Activated CD4-positive, alpha-beta T cell treated with anti-CD3 and anti-CD28 coated beads for 48 hours (primary cell): ENCODE measurements at places on chromosomes 12 and 14.

DNA sequence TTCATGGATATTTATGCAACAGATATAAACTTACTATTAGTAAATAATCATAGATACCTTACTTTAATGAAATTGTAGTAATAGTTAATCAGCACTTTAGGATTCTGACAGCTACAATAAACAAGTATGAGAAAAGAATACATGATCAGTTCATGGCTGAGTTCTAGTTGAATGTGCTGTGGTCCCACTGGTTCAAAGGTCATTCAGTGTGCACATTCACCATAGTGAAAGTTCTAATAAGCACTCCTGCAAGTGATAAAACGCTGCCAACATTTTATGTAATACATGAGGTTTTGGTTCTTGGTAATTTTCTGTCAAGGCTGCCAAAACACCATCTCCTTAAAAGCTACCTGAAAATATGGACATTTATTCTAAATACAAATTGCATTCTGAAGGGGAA, 92.6 kb downstream of the NUMB start:
- DNase-seq, result no peak

DNA sequence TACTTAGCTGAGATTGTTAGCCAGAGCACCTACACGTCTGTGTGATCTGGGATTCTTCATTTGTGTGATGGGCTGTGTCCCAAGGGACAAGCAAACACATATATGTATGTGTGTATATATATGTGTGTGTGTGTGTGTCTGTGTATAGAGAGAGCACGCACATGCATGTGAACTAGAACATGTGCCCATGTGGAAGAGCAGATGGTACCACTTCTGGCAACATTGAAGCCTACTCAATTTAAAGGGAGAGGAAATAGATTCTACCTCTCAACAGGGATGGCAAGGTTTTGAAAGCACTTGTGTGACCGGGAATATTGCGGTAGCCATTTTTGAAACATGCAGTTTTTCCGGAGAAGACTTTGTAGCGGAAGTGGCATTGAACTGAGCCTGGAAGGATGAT, 1.4 kb downstream of the TOMM20L start:
- no peak for DNase-seq

DNA sequence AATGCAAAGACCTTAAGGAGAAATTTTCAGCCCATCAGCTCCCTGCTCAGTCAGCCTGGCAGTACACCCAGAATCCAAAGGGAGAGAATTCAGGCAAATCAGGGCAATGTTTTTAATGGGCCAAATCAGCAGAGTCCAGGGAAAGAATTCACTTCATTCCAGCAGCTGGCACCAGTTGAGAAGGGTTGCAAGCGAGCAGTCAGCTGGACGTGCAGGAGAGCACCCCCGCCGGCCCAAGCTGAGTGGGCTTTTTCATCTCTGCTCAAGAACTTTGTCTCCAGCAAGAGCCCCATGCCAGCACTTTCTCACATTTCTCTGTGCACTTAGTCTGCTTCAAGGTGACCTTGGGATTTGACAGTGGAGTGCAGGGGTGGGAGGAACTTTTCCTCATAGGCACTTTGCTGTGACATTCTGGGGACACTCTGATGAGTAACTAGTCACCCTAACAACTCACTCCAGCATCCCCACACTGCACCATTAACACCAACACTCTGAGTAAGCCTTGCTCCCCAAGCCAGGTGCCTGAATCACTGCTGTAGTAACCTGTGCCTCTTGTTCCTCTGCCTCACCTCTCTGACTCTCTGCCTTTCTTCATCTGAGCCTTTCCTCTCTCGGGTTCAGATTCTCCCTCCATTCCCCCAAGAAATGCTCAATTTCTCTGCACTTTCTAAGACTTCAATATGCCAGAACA, 2.2 kb downstream of the ENDOU start:
- no peak for DNase-seq

GRCh38 chr14:70934502-70935134, 27.4 kb downstream of the PCNX1 start:
- DNase-seq, result no peak

DNA sequence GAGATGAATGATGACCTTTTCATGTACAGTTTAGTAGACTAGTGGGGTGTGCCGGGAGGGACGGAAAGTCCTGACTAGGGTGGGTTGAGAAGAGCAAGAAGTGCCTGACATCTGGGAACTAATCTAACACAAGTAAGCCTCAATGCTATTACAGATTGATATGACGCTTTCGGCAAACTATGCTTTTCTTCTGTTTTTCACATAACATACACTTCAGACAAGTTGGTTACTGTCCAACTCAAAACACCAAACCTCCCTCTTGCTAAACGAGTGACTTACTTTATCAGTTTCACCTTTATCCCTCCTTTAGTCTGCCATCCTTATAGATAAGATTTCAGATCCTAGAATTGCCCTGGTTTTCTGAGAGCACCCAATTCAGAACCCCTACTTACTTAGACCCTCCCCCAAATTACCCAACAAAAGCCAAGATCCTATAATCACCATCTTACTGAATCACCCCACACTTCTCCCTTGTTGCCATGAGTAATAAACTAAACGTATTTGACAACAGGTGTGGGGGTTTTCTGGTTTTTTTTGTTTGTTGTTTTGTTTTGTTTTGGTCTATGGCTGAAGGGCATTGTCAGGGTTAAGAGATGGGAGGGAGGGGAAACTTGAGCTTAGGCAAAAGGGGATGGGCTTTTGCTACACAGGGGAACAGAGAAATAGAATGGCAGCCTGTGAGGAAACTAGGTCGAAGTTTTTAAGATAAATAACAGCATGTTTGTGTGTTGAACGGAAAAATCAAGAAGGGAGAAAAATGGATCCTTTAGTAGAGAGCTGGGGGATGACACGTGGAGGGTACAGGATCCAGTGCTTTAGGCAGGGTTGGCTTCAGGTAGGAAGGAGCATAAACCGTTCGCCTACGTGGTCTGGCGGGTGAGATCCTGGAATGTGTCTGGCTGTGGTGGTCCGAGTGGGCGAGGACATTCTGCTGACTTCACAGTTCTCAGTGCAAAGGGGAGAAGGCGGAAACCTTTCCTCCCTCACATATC, 6.1 kb upstream of the PSMA3 start:
- peak; percentile 16 for DNase-seq

DNA sequence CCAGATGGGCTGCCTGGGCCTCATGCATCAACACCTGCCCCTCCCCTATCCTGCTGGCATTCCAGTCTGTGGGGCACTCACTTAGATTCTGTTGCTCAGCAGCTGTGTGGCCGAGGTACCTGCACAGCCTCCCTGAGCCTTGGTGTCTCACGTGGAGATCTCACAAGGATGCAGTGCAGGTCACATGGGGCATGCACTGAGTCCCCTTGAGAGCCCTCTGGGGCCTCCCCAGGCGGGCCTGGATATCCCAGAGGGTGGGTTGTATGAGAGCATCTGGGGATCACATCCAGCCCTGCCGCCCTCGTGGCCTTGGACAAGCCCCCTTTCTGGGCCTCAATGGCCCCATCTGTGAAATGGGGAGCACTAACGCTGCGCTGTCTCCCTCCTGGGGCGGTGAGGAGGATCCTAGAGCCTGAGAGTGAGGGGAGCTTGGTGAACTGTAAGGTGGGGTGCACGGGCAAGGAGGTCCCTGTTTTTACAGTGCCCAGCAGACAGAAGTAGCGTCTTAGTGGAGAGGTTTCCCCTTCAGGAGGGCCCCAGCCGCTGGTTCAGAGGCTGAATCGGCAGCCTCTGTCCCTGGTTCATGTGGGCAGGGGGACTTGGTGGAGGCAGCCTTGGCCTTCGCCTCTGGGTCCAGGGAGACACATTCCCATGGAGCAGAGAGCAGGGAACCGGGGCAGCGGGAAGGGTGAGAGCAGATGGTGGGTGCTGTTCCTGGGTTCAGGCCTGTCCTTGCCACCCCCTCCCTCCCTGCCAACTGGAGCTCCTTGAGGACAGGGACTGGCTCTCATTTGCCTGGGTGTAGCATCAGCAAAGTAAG, 791 bp upstream of the SLC25A47 start:
- no peak for DNase-seq

DNA sequence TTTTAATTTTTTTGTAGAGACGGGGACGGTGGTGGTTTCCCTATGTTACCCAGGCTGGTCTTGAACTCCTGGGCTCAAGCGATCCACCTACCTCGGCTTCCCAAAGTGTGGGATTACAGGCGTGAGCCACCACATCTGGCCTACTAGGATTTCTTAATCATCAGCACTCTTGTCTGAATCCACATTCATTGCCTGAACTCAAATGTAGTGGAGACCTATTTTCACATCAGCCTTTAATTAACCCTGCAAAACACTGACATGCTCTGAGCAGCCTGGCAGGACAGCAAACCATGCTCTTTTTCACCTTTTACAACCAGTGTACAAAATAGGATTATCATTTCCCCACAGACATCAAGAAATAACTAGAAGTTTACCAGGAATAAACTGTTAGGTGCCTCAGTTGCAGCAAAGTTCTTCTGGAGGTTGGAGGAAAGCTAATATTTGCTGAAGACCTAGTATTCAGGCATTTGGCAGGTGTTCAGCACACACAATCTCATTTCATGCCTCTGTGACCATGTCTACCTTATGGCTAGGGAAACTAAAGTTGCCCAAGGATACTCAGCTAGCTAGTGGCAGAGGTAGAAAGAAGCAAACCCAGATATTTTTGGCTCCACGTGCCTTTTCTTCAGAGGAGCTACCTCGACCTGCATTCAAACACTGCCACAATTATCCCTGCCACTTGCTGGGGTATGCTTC, 37.7 kb downstream of the CFL2 start:
- DNase-seq, result no peak

GRCh38 chr12:10128687-10129086, 1.3 kb downstream of the CLEC7A start:
- DNase-seq, result no peak

DNA sequence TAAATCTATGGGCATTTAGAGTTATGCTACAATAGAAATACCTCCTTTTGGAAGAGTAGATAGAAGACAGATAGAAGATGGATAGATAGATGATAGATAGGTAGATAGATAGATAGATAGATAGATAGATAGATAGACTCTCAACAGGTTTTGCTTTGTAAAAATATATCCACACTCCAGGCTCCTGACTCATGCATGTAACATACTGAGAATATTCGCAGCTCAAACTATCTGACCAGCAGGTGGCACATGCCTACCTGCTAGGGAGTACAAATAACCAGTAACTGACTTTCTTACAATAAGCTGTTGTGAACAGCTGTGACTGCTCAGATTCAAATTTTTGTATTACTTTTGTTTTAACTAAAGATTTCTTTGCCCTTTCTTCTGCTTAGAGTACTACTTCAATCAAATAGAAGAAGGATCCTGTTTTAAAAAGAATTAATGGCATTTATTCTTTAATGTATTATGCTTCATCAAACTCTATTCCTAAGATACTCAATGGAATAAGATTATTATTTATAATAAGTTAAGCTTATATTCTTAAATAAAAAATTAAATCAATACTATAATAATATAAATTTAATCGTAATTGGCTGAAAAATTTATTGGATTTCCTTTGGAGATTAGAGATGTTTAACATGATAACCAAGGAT, 15.8 kb upstream of the CPNE8 start:
- peak; percentile 52 for DNase-seq

GRCh38 chr14:101473795-101474562, 87.3 kb upstream of the DIO3 start:
- no peak for DNase-seq

- DNase-seq, result peak; percentile 48
Measured at GRCh38 chr14:73752297-73752992, 38.3 kb upstream of the PNMA1 start.
